Activated naive CD4-positive, alpha-beta T cell treated with anti-CD3 and anti-CD28 coated beads for 36 hours (primary cell): ENCODE measurements at places on chromosomes 1 and 21.

DNA sequence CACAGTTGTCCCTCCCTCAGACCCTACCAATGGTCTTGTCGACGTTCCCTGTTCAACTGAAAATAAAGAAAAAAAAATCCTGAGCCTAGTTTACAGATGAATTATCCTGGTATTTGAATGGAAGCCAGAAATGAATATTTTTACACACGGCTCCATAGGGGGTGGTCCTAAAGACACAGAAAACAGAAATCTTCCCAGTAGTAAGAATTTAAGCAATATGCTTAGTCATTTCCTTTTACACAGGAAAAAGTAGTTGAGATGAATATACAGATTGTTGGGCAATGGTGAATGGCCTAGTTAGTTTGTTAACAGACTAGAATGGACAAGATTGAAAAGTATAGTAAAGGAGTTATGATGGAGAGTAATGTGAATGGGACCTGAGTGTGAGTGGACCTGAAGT is 67.4 kb downstream of the RGS18 start:
- DNase-seq: no peak

GRCh38 chr21:34141373-34141772 is 68.0 kb downstream of the MRPS6 start:
- DNase-seq: no peak

DNA sequence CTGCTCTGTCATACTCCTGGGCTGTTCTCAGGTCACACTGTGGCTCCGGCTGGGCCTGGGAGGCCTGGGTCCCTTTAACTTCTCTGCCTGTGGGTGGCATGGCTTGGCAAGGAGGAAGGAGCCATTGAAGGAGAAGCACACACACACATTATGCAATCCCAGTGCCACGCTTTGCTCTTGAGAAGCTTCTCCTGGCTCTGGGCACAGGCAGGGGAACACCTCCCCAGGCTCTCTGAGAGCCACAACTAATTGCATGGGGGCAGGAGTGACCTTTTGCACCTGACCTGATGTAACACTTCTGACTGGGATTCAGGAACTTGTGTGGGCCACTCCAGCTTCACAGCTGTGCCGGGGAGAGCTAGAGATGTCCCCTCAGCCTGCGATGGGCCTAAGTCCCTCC is 23.1 kb downstream of the LGR6 start:
- DNase-seq: no peak

DNA sequence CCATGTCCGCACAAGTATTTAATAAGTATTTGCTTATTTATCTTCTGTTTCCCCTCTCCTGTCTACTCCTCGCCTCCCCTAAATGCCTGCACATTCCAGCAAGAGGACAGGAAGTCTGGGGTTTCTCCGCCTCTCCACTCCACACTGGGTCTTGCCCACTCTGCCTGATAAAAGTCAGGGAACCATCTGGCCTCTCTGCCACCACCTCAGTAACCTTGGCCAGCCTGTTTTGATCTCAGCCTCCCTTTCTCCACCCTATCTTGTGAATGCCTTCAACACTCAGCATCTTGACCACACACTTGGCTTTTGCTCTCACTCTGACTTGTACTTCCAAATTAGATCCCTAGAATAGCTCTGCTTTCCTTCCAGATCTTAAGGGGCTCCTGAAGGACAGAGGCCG is 165.3 kb upstream of the UBE2U start:
- DNase-seq: no peak

GRCh38 chr1:60245324-60245723 is 171.8 kb upstream of the C1orf87 start:
- no peak for DNase-seq

DNA sequence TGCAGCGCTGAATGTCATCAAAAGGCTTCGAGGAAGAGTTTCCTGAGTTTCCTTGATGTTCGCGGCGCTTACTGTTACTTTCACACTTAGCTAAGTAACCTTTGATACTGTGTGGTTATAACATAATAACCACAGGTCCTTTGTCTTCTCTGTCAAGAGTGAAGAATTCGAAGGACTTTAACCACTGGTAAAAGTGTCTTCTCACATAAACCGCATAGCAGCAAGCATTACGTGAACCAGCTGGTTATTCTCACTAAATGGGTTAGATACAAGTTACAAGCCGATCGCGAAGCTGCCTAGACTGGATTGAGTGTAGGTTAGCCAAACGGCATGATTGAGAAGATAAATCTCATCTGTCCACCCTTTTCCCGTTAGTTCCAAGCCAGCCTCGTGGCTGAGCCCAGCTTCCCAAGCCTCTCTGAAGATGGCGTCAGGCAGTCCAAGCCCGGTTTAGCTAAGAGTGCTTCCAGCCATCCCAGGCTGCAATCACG is 18.3 kb upstream of the IFNGR2 start:
- peak; percentile 56 for DNase-seq

DNA sequence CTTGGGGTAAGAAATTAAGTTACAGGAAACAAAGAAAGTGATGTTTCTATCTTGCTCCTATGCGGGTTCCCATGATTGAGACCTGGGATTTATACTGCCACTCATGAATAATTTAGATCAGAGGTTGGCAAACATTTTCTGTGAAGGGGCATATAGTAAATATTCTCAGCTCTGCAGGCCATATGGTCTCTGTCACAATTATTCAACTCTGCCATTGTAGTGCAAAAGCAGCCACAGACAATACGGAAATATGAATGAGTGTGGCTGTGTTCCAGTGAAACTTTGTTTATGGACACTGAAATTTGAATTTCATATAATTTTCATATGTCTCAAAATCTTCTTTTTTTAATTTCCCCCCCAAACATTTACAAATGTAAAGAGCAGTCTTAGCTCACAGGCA is 127.2 kb downstream of the FOXD2 start:
- DNase-seq: no peak

DNA sequence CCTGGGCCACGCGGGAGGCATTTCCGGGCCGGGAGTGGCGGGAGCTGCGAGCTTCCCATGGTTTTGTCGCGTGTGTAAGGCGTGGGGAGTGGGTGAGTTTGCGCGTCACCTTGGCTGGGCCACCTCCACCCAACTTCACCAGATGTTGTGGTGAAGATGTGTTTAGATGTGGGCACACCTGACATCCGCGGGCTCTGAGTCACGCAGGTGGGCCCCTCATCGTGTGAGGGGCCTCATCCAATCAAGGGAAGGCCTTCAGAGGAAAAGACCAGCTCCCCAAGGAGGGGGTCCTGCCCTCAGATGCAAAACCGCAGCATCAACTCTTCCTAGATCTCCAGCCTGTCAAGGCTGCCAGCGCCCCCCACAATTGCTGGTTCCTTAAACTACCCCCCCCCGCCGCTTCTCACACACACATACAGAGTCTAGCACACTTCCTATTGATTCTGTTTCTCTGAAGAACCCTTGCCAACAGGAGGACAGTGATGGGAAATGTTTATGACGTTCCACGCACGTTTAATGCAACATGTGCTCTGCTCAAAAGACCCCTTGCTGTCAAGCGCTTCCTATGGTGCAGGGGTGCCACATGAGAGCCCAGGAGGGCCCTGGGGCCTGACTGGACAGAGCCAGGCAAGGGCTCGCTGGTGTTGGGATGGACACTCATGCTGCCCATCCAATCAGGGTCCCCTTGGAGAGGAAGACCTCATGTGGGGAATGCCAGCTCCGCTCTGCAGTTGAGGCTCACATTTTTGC is 11.9 kb downstream of the ACTRT2 start:
- DNase-seq: peak; percentile 53

- DNase-seq: no peak
Measured at GRCh38 chr1:19441048-19441780, 44.1 kb downstream of the CAPZB start.

- peak; percentile 79 for DNase-seq
Measured at GRCh38 chr1:202274611-202275010, 67.1 kb downstream of the UBE2T start.

GRCh38 chr1:32454726-32455125 is 10.1 kb upstream of the ZBTB8B start:
- DNase-seq: no peak

DNA sequence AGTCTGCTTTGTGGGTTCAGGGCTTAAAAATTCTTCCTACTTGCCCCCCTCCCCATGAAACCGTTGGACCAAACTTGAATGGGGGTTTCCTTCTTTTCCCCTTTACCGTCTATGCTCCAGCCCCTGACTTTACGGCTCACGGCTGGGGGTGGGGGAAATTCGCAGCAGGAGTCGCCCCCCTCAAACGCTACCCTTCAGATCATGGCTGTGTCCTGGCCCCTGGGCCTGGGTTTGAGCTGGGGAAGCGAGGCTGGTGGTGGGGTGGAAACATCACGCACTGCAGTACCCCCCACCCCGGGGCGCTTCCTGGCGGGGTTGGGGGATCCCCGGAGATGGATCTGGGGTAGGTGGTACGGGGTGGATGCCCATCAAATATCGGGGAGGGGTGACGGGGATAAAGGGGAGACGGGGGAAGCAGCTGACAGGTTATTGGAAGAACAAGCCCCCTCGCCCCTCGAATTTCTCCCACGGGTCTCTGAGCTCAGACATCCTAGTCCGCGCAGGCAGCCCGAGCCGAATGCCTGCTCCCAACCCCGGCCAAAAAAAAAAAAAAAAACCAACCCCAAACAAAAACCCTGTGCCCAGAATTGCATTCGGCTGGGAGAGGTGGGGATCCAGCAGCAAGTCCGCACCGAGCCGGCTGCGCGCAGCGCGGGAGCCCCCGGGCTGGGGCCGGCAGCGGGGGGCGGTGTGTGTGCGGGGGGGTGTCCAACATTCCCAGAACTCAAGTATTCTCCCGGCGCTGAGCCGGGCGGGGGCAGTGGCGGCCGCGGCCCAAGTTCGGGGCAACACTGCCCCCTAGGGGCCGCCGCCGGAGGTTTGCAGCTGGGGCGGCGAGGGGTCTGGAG is 59.0 kb upstream of the ACOT11 start:
- peak; percentile 61 for DNase-seq

DNA sequence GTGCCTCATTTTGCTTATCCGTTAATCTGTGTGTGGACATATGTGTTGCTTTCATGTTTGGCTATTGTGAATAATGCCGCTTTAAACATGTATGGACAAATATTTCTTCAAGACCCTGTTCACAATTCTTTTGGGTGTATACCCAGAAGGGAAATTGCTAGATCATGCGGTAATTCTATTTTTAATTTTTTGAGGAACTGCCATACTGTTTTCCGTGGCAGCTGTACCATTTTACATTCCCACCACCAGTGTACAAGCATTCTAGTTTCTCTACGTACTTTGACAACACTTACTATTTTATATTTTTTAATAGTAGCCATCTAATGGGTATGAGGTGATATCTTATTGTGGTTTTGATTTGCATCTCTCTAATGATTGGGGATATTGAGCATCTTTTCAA is 7.1 kb upstream of the NID1 start:
- no peak for DNase-seq

DNA sequence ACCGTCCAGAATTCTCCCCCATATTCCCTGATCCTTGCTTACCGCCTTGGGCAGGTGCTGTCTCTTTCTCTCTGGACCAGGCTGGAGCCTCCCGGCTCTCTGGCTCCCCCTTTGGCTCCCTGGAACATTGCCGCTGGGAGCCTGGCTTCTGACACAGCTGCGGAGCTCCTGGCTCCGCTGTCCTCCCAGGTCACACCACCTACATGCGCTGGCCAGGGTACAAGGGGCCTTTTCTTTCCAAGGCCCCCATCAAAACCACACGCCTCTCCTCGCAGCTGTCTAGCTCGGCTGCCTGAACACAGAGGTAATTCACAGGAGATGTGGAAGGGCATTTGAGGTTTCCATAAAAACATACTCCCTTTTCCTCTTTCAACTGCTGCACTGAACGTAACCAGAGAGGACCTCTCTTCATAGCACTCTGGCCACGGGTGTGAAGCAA is 7.5 kb upstream of the ZNF648 start:
- peak; percentile 51 for DNase-seq

- DNase-seq: no peak
Measured at GRCh38 chr1:115694805-115695204, 53.0 kb downstream of the VANGL1 start.

DNA sequence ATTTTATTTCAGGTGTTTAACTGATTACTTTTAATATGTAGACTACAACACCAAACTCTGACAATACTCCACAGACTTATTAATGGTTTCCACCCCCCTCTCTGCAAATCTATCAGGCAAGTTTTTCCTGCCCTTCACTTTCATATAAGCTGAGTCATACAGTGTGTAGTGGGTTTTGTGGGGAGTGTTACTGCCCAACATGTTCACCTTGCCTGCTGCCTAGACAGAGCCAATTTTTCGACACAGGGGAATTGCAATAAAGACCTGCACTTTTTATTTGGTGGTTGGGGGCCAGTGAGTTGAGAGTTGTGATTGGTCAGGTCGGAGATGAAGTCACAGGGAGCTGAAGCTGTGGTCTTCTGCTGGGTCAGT is 119.7 kb downstream of the PPIAL4G start:
- DNase-seq: peak; percentile 44

DNA sequence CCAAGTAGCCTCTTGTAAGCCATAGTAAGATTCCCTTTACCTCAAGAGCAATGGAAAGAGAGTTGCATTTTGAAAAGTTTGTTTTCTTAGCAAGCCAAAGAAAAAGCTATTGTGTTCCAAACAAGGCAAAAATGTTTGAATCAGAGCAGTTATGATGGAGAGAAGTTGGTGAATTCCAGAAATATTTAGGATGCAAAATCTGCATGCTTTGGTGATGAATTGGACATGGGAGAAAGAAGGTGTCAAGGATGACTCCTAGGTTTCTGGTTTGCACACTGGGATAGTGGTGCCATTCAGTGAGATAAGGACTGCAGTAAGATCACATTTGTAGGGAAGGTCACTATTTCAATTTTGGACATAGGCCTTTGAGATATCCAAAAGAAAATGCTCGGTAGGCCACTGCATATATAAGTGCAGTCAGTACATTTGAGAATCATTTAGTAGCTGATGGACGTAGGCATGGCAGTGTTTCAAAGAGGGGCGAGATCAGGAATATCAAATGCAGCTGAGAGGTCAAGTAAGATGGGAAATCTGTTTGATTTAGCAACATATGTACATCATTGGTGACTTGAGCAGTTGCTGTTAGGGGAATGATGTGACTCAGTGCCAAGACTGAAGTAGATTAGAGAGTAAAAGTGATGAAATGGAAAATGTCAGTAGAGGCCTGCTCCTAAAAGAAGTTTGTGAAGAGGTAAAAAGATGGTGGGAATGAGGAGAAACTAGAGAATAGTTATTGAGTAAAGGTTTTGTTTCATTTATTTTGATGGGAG is 33.9 kb upstream of the GPR25 start:
- DNase-seq: no peak

- DNase-seq: no peak
Measured at GRCh38 chr1:29473161-29473855, 237.0 kb downstream of the PTPRU start.

DNA sequence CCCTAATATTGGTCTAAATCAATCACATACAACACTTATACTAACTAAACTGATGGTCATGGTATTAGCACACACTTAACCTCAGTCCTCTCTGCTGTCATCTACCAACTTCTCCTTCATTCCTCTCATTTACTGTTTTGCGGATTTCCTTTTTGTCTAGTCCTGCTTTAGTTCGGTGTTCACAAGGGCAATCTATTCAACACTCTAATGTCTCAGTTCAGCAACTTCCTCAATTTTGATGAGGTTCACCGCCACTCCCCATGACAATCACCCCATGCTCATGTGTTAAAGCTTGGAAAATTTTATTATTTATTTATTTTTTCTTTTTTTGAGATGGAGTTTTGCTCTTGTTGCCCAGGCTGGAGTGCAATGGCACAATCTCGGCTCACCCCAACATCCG is 301.1 kb downstream of the PTPRC start:
- no peak for DNase-seq
